ENCODE measurements at places on chromosomes 6 and 20.

DNA sequence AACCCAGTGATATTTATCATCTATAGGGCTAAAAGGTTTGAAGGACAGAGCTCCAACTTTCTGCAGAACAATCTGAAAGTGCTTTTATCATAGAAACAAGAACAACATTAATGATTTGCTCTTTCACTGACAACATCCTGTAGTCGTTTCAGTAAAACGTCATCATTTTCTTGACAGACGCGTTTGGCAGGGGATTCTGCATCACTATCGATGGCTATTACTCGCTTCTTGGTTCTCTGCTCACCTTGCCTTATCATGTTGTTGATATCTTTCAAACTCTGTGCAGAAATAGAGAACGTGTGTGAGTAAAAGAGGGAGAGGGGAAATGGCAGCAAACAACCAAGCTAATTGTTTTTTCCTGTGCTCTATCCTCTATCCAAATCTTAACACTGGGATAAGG, 47.1 kb upstream of the SAMHD1 start:
- DNase-seq, result no peak

- DNase-seq, result no peak
These were observed 169.3 kb downstream of the SLC16A10 start for GRCh38 chr6:111256646-111257045.

DNA sequence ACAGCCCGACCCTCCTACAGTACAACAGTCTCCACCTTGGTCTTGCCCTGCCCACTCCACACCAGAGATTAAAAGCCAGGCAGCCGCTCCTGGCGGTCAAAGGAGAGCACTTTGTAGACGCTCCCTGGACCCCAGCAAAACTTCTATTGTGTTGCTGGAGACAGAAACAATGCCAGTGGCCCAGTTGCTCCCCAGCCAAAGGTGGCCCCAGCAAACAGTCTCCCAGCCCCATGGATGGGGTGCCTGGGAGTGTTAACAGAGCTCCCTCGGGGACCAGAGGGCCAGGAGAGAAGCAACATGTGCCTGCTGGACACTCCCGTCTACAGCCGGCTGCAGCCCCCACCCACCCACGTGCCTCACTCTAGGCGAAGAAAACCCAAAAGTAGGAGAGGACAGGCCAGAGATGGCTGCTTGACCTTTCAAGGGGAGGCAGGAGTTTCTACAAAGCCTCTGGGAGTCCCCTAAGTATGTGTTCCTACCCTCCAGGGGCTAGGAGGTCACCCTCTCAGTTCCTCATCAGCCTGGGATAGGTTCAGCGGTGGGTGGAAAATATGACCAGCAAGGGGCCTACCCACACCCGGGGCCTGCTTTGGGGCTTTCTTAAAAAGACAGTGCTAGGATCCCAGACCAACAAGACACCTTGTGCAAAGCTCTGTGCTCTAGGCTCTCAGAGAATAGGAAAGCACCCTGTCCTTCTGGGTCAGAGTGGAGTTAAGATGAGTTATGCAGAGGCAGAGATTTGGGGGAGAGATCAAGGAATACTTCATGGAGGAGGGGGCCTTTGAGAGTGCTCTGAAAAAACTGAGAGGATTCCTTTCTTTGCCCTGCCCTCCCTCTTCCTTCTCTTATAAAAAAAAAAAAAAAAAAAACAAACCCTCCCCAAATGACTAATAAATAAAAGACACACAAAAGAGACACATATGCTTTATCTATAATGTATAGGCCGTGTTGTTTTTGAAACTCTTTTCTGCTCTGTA, 19.0 kb upstream of the PREX1 start:
- no peak for DNase-seq

GRCh38 chr6:62479697-62480220, 193.7 kb upstream of the KHDRBS2 start:
- DNase-seq, result no peak

DNA sequence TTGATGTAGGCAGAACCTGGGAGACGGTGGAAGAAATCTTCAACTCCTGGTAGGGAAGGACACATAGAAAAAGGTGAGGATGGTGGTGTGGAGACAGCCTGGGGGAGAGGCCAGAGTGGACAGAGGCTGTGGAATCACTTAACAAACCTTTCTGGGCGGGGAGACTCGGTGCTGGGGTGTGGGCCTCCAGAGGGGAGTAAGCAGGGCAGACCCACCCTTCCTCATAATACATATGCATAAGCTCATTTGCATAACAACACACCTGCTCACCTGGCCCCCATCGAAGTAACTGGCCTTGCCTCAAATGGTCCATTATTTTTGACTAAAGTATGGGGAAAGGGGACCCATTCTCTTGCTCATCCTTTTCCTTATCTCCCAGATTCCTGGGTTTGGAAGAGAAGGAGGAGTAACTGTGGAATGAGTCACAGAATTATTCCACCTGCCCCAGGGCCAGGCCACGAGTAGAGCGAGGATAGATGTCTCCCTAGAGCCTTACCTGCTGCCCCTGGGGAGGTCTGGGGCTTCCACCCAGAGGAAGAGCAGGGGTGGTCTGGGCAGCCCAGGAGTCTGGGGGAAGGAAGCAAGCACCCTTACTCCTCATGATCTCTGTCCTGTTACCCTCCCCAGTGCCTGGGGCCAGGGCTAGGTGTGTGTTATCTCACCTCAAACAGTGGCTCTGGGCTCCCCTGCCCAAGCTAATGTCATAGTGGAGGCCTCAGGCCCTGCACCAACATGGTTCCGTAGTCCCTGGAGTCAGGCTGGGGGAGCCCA, 10.7 kb upstream of the VEGFA start:
- no peak for DNase-seq

GRCh38 chr6:6557886-6558285, 30.6 kb upstream of the LY86 start:
- no peak for DNase-seq

GRCh38 chr20:9110916-9111432, 42.1 kb downstream of the PLCB4 start:
- DNase-seq, result no peak

All from C1 segment of cervical spinal cord (tissue), 14 donors.